ENCODE measurements at places on chromosomes 3 and 15.

- no peak for DNase-seq
Observed at GRCh38 chr15:43169888-43170287, 15.3 kb upstream of the CCNDBP1 start.

GRCh38 chr3:120429921-120430361, 20.9 kb downstream of the FSTL1 start:
- DNase-seq = no peak

- no peak for DNase-seq
Observed at GRCh38 chr3:152056481-152056880, 183.0 kb downstream of the SUCNR1 start.

DNA sequence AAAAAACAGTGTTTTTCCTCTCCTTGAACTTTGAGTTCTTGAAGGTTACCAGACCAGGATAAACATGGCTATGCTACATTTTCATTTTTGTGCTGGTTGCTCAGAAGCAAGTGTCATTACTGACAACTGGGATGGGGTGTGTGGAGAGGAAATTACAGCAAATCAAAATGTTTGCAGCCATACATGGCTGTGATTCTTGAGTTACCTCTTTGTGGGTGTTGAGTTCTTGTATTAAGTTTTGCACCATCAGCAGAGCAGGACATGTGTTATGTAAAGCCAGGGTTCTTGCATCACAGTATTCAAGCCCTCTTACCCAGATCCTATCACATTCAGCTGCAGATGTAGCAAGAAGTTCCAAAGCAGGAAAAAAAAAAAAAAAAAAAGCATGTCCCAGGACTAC, 53.9 kb upstream of the ATOSA start:
- DNase-seq = no peak

GRCh38 chr3:70885636-70886035, 573.2 kb upstream of the MDFIC2 start:
- no peak for DNase-seq

DNA sequence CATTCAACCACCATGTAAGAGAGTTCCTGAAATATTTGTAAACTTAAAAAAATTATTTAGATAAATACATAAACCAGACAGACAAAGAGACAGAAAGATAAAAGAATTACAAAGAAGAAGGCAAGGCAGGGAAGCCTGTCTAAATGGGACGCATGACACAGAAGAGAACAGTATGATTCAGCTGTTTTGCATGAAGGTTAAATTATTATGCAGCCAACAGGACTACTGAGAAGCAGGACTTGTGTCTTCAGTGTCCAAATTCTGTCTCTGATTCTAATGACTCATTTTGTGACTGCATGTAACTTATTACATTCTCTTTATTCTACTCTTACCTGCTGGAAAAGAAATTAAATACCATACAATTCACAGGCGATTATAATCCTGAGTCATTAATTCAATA, 340.4 kb upstream of the KCNMB2 start:
- no peak for DNase-seq

GRCh38 chr3:158961911-158962310, 160.1 kb downstream of the MFSD1 start:
- DNase-seq = no peak

DNA sequence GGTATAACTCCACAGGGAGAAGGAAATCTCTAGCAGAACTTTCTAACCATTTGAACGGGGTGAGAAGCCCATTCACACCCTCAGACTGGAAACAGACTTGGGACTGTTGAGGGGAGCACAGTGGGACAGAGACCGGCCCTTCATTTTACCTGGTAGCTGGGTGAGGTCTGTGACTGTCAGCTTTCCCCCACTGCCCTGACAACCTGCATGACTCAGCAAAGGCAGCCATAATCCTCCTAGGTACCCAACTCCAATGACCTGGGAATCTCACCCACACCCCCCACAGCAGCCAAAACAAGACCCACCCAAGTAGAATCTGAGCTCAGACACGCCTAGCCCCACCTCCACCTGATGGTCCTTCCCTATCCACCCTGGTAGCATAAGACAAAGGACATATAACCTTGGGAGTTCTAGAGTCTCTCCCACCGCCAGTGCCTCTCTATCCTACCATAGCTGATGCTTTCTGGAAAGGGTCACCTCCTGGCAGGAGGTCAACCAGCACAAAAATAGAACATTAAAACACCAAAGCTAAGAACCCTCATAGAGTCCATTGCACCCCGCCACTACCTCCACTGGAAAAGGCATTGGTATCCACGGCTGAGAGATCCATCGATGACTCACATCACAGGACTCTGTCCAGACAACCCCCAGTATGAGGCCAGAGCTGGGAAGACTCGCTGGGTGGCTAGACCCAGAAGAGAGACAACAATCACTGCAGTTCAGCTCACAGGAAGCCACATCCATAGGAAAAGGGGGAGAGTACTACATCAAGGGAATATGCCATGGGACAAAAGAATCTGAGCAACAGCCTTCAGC, 28.0 kb downstream of the SENP7 start:
- DNase-seq = no peak

- no peak for DNase-seq
Observed at GRCh38 chr3:172159376-172159775, 120.0 kb downstream of the FNDC3B start.

GRCh38 chr3:61158216-61158615, 93.0 kb downstream of the FHIT start:
- no peak for DNase-seq

DNA sequence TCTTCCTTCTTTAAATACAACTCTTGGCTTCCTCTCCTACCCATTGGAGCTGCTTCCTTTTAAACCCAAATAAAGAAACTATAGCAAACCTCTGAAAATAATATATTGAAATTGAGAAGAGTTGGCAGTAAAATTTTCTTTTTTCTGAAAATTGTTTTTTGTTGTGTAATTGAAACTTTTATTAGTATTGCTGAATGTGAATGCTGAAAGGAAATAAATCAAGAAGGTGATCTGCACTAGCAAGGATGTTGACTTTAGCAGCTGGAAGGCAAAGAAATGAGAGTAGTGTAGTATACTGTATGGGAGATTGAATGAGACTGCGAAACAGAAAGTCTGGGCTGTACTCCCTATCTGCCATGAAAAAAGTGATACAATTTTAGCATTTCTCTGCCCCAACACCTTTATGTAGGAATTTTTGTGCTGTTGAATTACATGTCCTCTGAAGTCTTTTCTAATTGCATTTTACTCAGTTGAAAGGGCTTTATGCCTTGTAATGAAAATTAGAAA, 166.3 kb downstream of the DOCK3 start:
- DNase-seq = no peak

- no peak for DNase-seq
Observed at GRCh38 chr3:157436583-157437291, at the start of gene PTX3. PTX3 (plus strand) TSS chr3:157436850; CDS start chr3:157436934, 84 bp downstream.

DNA sequence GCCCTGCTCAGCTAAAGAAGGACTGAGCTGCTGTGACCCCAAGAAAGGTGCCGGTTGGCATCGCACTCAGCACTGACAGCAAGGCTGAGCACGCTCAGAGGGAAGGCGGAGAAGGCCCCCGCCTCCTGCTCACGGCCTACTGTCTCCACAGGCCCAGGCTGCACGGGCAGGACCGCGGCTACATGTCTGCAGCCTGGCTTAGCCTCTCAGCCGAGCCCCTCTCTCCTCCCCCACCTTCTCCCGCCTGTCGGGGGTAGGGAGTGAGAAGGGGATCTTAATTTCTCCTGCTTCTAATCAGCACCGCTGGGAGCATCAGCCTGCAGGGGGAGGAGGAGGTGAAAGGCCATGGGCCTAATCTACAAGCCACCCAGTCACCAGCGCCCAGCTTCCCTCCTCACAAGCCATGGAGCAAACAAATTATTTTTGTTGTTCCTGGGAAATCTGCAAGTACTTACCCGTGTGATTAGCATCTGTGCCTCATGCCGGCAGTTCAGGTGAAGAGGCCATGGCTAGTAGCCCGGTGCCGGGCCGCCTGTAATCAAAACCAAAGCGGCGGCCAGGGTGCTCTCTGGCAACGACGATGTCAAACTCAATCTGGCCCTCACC, 68.1 kb downstream of the EPHB3 start:
- no peak for DNase-seq

DNA sequence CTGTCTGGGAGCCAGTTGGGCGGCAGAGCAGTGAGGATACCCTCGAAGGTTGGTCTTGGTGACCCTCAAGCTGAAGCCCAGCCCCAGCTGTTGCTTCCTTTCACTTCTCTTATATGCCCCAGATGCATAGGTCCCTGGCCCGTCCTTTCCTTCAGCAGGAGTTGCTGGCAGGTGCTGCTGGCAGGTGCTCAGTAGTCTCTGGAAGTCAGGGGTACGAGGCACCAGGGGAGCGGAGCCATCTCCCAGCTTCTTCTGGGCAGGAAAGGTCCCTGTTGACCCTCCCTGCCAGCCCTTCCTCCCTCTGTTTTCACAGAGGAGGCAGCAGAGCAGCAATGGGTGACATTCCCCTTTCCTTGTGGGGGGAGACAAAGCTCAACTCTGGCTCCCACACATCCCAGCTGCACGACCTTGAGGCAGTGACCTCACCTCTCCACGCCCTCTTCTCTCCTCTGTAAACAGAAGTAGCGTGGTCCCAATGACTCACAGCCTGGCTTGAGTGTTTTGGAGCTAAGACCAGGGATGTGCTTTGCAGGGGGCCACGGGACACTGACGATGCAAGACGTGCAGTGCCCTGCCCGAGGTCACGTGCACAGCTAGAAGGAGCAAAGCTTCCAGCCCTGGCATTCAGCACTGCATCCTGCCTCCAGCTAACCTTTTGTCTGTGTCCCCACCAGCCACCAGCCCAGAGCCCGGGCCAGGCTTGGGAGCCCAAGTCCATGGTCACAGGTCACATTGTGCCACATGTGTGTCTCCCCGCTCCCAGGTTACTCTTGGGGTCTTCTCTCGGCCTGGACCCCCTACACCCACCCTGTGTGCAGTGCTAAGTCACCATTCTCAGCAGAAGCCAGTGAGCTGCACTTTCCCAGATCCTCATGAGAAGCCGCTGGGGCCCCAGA, 49.7 kb downstream of the SLC6A6 start:
- no peak for DNase-seq

DNA sequence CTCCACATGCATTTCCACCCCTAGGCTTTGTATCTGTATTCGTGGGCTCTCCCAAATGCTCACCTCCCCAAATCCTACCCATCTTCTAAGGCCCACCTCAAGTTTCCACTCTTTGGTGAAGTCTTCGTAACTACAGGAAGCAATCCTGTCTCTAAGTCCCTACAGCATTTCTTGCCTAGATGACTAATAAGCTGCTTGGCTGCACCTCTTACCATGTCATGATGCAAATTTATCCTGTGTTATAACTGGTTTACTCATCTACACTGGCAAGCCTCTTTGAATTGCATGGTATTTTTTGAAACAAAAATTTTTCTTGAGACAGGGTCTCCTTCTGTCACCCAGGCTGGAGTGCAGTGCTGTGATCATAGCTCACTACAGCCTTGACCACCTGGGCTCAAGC, 73.3 kb downstream of the SETMAR start:
- DNase-seq = no peak

DNA sequence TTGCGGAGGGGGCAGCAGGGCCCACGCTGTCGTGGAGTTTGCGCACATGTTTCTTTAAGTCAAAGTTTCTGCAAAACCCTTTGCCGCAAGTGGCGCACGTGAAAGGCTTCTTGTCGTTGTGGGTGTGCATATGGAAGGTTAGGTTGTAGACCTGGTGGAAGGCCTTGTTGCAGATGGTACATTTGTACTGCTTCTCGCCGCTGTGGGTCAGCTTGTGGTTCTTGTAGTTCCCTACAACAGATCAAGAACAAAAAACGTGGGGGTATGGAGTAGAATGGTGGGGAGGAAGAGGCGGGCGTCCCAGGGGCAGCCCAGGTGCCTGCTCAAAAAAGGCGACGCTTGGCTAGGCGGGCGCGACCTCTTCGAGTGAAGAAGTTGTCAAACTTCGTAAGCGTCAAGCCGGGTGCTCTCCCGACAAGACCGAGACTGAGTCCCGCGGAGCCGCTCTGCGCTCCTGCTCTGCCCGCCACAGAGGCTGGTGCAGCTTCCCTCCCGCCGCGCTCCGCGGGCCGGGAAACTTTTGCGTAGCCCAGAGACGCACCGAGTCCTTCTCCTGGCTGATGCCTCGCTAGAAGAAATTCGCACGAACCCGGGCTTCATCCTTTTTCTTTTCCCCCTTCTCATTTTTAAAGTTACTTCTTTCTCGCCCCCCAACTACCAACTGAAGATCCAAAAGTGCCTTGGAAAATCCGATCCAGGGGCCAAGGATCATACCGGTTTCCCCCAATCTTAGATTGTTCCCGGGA, 3.1 kb downstream of the FEZF2 start:
- no peak for DNase-seq

DNA sequence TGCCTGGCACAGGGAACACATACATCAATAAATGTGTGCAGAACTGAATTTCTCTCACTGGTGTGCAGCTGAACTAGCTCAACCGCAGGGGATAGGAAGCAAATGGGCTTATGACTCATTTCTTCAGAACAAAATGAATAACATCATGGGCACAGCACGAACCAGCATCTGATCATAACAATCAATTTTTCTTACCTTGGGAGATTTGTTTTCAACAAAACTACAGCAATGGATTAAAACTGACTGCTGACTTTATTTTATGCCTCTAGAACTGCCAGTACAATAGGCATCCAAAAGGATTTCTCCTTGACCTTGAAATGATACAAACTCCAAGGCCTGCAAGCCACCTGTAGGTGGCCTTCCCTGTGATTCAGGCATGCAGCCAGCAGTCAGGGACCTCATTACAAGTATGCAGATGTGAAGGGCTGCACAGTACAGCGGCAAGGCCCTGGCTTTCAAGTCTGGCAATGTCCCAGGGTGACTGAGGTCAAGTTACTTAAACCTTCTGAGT, 26.1 kb downstream of the TAMM41 start:
- no peak for DNase-seq

DNA sequence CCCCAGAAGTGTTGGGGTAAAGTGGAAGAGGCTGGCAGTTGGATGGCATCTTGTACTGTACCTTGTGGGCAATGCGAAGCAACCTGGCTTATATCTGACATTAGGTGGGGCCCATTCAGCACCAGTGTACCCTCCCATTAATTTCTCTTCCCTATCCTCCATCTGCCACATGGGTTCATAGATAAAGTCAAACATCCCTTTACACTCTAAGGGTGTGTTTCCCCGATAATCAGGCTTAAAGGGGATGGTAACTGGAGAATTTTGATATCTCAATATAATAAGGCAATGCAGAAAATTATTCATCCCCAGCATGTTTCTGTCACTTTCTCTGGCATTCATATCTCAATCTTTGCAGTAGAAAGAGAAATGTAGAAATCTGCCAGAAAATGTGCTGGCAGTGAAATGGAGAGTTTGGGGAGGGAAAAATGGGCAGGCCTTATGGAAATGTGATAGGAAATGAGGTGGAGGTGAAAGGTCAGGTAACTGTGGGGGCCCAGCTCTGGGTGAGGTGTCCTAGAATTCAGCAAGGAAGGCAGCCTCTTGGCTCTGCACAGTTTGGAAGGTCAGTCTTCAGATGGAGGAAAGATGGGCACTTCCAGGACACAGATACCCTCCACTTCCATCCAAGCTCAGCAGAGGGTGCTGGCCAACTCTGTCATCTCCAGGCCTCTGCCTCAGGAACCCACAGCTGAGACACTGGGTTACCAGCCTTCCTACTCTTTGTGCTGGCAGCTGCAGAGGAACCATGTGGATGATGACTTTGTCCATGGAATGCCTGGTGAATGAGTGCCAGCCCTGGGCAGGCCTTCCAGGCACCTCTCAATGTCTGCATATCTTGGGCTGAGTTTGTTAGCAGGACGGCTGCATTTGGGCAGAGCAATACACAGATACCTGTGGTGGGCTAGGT, 325.9 kb upstream of the CTDSPL start:
- DNase-seq = no peak

All from cortex of kidney (tissue), 1 donor.